ENCODE measurements at places on chromosomes 7 and 10.

- no peak for DNase-seq
Measured at GRCh38 chr10:45315508-45315907, at the start of gene OR13A1. Gene OR13A1, minus strand, starts transcription at chr10:45315608. Its CDS starts 11,186 bp downstream, at chr10:45304422.

DNA sequence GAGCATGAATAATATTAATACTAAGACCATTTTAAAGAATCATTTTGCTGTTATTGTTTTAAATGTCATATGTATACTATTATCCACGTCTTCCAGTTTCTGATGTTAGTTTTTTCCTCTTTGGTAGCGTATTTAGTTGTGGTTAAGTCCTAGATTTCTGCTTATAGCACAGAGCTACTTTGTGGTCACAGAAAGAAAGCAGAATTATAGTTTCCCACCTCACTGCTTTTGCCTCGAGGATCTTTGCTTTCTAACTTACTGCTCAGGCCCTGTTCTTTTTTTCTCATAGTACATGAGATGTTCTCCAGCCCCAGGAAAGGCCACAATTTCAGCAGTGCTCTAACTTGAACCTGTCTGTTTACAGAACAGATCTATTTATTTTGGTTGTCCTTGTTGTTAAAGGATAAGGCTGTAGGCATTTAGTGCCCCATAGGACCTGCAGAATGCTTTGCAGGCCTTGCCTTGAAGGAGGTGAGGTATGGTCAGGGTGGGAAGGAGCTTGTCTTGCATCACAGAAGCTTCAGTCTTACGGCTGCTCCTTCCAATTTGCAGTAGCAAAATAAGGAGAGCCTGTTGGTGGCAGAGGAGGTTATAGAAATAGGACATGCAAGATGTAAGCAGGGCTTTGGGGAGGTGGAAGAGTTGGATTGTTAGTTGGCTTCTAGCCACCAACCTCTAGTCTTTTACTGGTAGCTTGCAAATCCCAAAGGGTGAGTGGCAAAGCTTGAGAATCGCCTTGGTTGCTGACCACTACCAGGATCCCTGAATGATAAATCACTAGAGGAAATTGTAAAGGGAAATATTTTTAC is 129.1 kb downstream of the LRRC4 start:
- no peak for DNase-seq

DNA sequence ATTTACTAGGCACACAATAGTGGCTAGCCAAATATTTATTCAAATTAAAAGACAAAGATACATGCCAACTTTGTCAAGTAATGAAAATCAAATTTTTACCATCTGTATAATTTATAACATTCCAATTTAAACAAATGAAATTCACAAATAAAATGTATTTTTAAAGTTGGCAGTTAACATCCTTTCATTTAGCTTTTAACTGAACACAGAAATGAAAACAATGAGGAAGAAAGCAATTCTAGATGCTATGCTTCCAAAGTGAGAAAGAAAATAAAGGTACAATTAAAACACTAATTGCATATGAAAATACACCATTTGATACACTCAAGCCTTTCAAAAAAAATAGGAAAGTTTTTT is 123.1 kb downstream of the MPP7 start:
- no peak for DNase-seq

DNA sequence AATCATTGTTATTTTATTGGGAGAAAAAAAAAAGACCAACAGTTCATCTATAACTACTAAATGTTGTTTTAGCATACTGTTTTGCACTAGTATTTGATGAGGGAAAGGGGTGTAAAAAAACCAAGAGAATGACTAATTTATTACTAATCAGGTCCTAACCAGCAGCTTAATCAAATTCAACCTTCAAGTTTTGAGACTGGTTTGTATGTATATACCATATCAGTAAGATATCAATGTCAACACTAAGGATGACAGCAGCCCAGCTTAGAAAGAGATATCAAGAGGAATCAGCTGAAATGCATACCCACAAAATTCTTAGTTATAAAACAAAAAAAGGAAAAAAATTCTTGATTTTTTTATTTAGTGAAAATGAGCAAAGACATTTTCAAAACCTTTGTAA is 122.6 kb downstream of the KMT2C start:
- DNase-seq, result no peak

All from NCI-H2081 treated with DMSO at 0.1 percent for 48 hours (cell line).